ENCODE measurements at places on chromosomes 1 and 21.

DNA sequence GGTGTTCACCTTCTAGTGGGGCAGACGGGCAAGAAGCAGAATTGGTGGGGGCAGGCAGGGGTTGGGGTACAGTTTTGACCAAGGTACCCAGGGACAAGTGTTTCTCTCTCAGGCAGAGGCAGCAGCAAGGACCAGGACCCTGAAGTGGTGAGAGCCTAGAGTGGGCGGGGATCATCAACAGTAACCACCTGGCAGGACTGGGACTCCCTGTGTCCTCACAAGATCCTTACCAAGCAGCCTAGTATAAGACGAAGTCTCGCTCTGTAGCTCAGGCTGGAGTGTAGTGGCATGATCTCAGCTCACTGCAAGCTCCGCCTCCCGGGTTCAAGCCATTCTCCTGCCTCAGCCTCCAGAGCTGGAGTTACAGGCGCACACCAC is 3.2 kb upstream of the NADK start:
- no peak for DNase-seq

DNA sequence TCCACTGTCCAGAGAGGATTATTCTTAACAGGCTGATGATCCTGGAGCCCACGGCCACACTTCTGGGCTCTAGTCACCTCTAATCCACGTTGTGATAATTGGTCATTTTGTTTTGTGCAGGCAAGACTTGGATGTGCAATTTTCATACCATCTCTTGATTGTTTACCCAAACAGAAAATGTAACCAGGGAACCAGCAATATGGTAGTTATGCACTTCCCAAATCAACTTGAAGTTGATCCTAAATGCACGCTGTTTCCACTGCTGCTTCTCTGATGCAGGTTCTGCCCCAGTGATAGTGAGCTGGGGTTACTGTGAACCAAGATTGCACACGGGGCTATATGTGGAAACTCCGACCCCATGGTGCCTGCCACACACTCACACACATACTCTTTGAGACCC is 14.7 kb upstream of the KCNJ15 start:
- DNase-seq = no peak

- no peak for DNase-seq
Measured at GRCh38 chr1:21292984-21293536, 2.8 kb upstream of the ECE1 start.

GRCh38 chr1:224509907-224510306 is 75.3 kb upstream of the WDR26 start:
- DNase-seq = no peak

- DNase-seq = no peak
Measured at GRCh38 chr1:53672785-53673184, 66.2 kb downstream of the GLIS1 start.

DNA sequence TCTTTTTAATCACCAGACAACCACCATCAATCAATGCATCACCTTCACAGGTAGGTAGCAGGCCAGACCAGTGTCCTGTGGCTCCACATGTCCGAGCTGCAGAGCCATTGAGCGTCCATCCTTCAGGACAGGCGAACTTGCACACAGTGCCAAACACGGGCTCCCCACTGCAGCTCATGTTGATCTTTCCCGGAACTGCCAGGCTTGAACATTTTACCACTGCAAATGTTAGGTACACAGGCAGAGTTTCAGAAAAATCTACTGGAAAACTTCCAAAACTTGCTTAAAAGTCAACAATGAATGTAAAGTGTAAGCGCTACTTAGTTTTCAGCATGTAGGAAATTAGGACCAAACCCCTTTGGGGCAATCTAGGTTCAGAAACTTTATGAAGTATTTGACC is 6.6 kb downstream of the SELE start:
- no peak for DNase-seq

GRCh38 chr1:185017338-185017737 is 28.0 kb upstream of the RNF2 start:
- peak; percentile 25 for DNase-seq

DNA sequence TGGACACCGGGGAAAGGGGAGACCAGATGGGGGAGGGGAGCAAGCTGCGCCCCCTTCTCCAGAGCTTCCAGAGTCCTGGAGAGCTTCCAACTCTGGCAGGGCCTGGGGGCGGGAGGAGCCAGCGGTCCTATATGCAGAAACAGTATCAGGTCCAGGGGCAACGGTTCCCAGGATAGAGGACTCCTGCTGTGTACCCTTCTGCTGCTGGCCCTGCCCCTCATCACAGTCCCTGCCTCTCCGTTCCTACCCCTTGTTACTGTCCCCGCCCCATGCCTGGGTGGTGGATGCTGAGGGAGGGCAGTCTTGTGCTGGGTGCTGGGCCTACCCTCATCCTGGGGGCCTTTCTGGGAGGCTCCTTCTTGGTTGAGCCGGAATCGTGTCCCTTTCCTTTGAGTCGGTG is 19.2 kb upstream of the PEX10 start:
- no peak for DNase-seq

- DNase-seq = no peak
Measured at GRCh38 chr21:45417256-45417950, 12.4 kb downstream of the COL18A1 start.

GRCh38 chr1:61182049-61182448 is 99.7 kb downstream of the NFIA start:
- no peak for DNase-seq

GRCh38 chr1:160006312-160006940 is 25.4 kb downstream of the PIGM start:
- no peak for DNase-seq

DNA sequence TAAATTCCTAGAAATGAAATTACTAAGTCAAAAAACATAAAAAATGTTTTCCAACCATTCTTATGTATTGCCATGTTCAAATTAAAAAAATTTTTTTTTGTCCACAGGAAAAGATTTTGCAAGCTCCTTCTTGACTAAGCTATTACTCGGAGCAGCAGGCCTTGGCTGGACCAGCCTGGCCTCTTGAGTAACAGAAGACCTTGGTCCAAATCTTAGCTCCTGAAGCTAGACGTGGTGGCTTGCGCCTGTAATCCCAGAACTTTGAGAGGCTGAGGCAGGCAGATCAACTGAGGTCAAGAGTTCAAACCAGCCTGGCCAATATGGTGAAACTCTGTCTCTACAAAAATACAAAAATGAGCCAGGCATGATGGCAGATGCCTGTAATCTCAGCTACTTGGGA is 77.6 kb downstream of the CLSTN1 start:
- DNase-seq = no peak

GRCh38 chr1:73104749-73105148 is 822.4 kb upstream of the NEGR1 start:
- DNase-seq = no peak

GRCh38 chr1:185608177-185608576 is 126.0 kb upstream of the HMCN1 start:
- no peak for DNase-seq

DNA sequence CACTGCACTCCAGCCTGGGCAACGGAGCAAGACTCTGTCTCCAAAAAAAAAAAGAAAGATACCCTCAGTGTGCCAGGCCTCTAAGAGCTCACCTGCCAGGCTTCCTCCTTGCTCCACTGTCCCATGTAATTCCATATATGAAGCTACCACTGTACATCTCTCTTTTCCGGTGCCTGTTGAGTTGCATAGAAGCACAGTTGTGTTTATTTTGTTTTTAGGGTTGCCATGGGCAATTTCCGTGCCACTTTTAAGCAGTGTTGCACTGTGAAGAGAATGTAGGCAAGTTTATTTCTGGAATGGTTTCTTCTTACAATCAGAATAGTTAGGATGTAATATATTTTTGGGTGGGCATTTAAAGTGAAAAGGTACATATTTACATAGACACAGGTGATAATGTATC is 23.3 kb downstream of the MR1 start:
- no peak for DNase-seq

DNA sequence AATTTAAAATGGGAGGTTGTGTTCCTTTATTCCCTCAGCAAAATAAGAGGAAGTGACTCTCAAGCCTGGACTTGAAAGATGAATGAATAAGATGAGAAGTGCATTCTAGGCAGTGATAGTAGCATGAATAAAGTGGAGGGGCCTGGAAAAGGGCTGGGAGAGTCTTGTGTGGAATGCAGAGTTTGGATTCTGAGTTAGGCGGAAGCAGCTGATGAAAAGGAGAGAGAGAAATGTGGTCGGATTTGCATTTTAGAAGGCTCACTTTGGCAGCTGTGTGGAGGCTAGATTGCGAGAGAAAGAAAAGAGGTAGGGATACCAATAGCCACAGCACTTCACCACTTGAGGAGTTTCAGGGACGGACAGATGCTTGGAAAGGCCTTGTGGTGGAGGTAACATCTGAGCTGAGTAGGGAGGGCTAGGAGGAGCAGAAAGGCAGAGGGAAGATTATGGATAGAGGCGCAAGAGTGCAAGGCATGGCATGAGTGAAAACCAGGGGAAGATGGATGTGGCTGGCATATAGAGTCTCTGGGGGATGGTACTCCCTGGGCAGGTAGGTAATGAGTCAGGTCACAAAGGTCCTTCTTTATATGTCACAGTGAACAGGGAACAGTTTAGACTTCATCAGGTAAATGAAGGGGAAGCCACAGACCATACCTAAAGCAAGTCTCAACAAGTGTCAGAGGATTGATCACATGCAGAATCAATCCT is 59.6 kb downstream of the ST3GAL3 start:
- DNase-seq = no peak

GRCh38 chr1:225156254-225156653 is 226.8 kb downstream of the DNAH14 start:
- DNase-seq = no peak

DNA sequence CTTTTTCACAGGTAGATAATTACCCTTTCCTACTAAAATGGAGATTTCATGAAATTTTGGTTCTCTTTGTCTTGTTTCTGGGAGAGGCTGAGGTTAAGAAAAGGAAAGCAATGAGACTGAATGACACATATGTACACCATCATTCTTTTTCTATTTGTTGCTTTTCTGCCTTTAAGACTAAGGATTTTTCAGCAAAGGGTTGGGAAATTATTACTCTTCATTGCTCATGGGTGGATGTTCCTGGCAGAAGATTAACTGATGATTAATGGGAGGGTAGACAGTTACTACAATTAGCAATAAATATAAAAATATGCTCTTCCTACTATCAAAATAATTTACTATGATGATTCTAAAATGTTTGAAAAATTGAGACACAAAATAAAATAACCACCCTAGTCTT is 316.5 kb upstream of the USP24 start:
- no peak for DNase-seq

Measured in GOT3 (cell line).